Umbilical cord (tissue), 2 donors: ENCODE measurements at places on chromosomes 6 and 20.

GRCh38 chr6:1724124-1724523, 114.4 kb downstream of the FOXC1 start:
- peak; percentile 36 for DNase-seq

GRCh38 chr6:3831761-3832530, 17.2 kb upstream of the FAM50B start:
- no peak for DNase-seq

DNA sequence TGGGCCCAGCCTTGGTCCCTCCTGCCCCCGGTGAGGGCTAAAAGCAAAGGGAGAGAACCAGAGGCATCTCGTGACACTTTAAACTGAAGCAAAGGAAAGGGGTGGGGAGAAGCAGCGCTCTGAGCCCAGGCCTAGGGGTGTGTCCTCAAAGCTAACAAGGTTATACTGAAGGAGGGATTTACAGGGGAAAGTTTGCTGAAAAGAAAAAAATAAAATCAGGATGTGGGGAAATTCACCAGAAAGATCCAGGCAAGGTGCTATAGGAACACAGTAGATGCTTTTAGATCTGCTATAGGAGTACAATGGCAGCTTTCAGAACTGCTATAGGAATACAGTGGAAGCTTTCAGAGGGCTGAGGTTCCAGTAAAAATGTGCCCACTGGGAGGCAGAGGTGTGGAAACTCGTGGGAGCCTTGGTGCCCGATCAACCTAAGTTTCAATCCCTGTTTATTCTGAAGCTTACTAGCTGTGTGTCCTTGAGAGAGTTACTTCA, at the start of gene COL9A1:
Gene COL9A1 (minus strand): TSS at position 51 of the 492 bp plus-strand sequence. CDS start 160 bp downstream, outside the sequence.
- DNase-seq = no peak

- no peak for DNase-seq
Measured at GRCh38 chr6:21450149-21450548, 143.4 kb upstream of the SOX4 start.

GRCh38 chr6:85016726-85017125, 252.3 kb upstream of the TBX18 start:
- no peak for DNase-seq

- DNase-seq = no peak
Measured at GRCh38 chr6:44169886-44170570, 11.4 kb downstream of the CAPN11 start.

- peak; percentile 49 for DNase-seq
Measured at GRCh38 chr6:121951918-121952379, 447.5 kb upstream of the HSF2 start.

- no peak for DNase-seq
Measured at GRCh38 chr6:150118203-150118602, 24.6 kb upstream of the PPP1R14C start.

- DNase-seq = no peak
Measured at GRCh38 chr20:53215166-53215565, 243.0 kb downstream of the TSHZ2 start.

DNA sequence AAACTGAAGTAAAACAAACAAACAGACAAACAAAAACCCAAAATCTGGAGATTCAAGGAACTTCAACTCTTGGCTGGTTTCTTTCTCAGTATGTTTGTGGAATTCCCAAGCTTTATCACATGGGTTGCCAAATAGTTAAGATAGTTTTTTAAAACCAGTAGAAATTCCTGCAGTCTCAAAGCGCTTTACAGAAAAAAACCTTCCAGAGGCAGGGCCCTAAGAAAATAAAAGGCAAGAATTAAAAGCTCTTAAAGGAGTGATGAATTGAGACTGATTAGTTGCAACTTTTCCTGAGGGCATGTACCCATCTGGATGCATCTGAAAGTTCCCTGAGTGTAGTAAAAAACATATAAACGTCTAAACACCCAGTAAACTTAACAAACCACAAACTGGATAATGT, 25.9 kb upstream of the PTCHD4 start:
- DNase-seq = peak; percentile 75

DNA sequence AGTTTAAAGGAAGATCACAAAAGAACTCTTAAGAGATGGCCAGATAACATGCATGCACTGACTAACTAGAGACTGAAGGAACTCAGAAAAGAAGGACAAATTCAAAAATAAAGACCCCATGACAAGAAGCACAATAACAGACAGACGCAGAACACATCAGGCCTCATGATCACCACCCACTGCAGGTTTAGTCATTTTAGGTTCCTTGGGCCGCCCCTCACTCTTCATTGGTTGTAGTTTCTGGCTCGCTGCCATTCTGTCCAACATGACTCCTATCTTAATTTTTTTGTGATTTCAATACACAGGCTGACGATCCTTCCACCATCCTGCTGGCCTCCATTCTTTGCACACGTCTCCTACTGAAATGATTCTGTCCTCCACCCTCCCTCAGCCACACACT, 21.6 kb downstream of the STX7 start:
- no peak for DNase-seq

GRCh38 chr6:96626759-96627364, 63.9 kb downstream of the FHL5 start:
- peak; percentile 57 for DNase-seq

DNA sequence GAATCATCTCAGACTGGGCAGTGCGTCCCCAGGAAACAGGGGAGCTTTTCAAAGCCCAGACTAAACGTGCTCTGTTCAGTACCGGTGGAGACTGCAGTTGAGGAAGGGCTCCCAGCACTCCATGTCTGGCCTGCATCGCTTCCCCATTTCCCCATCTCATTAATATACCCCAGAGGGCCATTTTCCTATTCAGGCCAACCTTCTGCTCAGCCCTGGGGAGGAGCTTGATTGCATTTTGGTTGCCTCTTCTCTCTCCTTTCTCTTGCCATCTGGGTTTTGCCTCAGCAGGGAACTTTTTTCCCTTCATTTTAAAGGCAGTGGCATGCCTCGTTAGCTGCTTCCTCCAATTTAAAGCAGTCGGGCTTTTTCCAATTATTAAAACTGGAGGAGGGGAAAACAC, 394.3 kb upstream of the SOX4 start:
- no peak for DNase-seq

- DNase-seq = no peak
Measured at GRCh38 chr20:62671765-62672164, 29.5 kb downstream of the SLCO4A1 start.

DNA sequence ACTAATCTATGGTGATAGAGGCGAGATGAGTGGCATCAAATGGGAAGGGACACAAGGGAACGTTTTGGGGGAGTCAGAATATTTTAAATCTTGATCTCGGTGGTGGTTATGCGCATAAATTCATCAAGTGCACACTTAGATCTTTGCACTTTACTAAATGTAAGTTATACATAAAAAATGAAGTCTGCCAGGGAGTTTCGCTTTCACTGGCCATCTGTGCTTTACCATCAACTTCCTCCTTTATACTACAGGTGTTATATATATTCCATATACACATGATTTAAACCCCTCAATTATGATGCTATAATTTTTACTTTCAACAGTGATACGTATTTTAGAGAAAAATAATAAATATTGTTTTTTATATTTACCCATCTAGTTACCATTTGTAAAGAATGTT, 97.6 kb upstream of the AKIRIN2 start:
- DNase-seq = no peak

DNA sequence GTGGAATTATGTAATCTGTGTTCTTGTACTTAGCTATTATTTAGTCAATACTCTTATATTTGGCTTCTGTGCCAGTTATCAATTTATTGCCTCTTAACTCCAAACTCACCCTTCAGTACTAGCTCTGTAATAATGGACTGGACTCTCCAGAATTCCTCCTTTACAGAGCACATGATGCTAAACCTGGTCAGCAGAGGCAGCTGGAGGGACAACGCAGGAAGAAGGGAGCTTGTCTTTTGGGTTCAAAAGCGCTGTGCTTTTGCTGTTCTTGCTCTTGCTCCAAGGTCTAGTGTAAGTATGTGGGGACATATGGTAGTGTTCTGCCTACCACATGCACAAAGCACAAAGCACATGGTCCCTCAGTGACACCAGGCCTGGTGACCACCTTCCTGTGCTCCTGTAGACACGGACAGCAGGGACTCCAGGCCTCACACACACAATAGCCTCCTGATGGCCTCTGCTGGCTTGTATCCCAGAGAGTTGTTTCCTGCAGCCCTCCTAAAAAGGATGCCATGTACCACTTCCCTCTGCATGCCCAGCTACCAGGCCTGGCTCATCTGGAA, 46.1 kb downstream of the CHD6 start:
- DNase-seq = no peak

- DNase-seq = no peak
Measured at GRCh38 chr20:24772667-24773066, 176.4 kb upstream of the CST7 start.

- peak; percentile 90 for DNase-seq
Measured at GRCh38 chr6:44245912-44246662, 814 bp upstream of the HSP90AB1 start.

GRCh38 chr6:88626460-88626859, 337.0 kb downstream of the RNGTT start:
- no peak for DNase-seq

DNA sequence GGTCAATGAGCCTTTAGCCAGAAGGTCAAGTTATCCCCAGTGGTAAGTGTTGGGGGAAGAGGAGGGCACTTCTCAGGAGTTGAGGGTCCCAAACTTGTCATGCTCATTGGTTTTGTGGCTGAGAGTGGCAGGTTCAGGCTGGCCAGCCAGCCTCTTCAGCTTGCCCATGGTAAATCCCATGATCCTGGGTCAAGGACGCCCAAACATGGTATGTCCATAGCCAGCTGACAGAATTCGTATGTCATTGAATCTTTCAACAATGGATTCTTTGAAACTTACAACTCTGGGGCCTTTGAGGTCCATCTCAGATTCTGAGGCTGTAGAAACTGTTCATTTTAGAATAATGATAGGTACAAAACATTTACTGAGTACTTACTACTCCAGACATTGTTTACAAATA, 36.1 kb upstream of the RSPO4 start:
- no peak for DNase-seq

DNA sequence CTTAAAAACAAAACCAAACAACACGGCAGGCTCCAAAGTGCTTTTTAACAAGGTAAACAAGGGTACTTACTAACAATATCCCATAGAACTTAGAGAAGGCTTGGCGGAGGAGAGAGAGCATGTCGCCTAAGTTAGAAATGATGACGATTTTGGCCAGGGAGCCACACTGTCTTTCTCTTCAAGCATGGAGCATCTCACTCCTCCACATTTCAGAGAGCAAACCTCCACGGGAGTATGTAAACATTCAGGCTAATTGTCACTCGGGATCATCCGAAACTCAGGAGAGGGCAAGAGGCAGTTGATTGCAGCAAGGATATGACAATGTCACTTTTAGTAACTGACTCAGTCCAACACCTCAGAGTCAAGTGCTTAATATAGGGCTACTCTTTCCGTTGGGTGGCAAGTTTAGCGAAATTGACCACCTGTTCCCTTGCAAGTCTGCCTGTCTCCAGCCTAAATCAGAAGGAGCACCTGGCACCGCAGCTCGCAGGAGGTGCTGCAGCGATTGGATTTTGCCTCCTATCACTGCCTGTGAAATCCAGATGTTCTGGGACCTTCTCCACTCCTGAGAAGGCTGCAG, 65.8 kb upstream of the RPS6KA2 start:
- DNase-seq = no peak

- no peak for DNase-seq
Measured at GRCh38 chr6:42162812-42163211, 10.4 kb upstream of the GUCA1A start.

DNA sequence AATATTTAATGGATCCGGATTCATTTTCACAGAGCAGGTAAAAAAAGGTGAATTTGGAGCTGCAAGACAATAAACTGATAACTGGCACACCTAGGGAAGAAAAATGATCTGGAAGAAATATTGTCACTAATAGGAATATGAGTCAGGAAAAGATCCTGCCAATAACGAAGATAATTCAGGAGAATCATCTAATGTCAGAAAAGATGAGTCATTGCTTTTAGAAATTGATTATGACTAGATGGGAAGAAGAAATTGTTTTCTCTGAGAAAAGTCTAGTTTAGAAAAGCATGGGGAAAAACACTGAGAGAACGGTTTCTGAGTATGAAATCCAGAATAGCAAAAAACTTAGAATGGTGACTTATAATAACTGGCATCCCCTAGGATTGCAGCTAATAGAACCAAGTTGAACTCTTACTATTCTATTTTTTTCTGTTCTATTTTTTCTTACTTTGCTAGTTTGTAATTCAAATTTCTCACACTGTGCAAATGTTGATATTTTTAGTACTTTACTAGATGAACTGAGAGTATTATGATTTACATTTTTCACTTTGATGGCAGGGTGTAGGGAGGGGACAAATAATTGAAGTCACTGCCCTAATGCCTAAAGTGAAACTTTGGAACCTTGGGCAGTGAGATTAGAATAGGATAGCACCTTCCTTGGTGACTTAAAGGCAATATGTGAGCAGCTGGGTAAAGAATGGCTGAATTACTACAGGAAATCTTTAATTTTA, 38.2 kb upstream of the SUPT3H start:
- DNase-seq = no peak

- no peak for DNase-seq
Measured at GRCh38 chr6:158414851-158415262, 102.6 kb downstream of the TULP4 start.

GRCh38 chr6:30112402-30112994, 392 bp downstream of the TRIM31 start:
- DNase-seq = no peak

GRCh38 chr20:36467076-36467999, 74.0 kb upstream of the MYL9 start:
- DNase-seq = peak; percentile 55

- no peak for DNase-seq
Measured at GRCh38 chr20:57567471-57568079, 6.7 kb downstream of the PCK1 start.

GRCh38 chr20:47306755-47307370, 49.6 kb downstream of the ZMYND8 start:
- no peak for DNase-seq

GRCh38 chr6:161091972-161092701, 100.6 kb downstream of the MAP3K4 start:
- DNase-seq = no peak
